ENCODE measurements at places on chromosomes 4 and X. TPM values are rescaled to one million over a fixed set of nuclear protein-coding genes. Genes with fewer than 3 reads are reported as not detected.
A peak's percentile ranks its signal among the peaks of the same experiment; 100 is the strongest.

Gene SERTM2
- 8.9 TPM for total RNA-seq

Gene DUSP9
- total RNA-seq, result 9.5 TPM

Gene AGTR2
- 0.51 TPM for total RNA-seq

Gene XG
- 0.55 TPM for total RNA-seq

Gene TMPRSS11A
- total RNA-seq, result 0.81 TPM

DNA sequence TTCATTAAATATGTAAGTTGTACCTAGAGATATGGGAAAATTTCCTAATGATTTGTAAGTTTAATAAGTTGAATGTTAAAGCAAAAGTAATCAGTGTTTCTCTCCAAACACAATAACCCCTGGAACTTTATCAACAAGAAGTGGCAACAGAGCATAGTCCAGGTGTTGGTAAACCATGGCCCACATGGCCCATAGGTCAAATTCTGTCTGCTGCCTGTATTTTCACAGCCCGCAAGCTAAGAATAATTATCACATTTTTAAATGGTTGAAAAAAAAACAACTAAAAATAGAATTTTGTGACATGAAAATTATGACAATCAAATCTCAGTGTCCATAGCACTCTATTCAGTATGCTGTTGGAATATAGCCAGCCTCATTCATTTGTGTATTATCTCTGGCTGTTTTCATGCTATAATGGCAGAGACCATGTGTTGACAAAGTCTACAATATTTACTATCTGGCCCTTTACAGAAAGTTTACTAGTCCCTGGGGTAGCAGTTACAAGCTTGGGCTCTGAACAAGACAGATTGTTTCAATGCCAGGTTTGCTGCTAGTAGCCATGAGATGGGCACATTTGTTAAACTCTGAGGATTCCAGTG lies 395.8 kb downstream of the GASK1B start:
- no peak overlapping the region for H3K4me3 ChIP-seq
- H3K27ac ChIP-seq, result no peak overlapping the region
- no peaks in the 10 kb centered on the region for H3K27me3 ChIP-seq
- no peaks in the 10 kb centered on the region for H3K36me3 ChIP-seq
- no peak for DNase-seq

GRCh38 chrX:150050387-150050786 lies 112.1 kb upstream of the EOLA2 start:
- H3K27ac ChIP-seq, result no peak overlapping the region
- H3K36me3 ChIP-seq, result no peaks in the 10 kb centered on the region
- no peaks in the 10 kb centered on the region for H3K27me3 ChIP-seq

- peak; percentile 10 for DNase-seq
- no peaks in the 10 kb centered on the region for H3K36me3 ChIP-seq
- no peak overlapping the region for H3K27ac ChIP-seq
- H3K4me3 ChIP-seq, result no peak overlapping the region
These were observed 60.7 kb upstream of the HELT start for GRCh38 chr4:184957446-184958115.

DNA sequence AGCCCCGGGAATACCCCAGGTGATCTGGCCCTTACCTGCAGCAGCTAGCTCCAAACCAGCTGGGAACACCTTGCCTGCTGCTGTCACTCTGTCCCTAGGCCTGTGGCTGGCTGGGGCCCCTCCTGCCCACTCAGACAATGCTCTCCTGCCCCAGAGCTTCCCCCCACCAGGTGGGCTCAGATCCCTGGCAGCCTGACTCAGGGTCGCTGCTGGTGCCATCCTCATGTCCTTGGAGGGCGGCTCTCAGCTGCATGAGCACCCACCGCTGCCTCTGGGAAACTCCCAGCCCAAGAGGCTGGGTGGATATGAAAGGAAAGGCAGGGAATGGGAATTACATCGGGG lies 15.8 kb downstream of the C4orf50 start:
- no peak for DNase-seq
- no peaks in the 10 kb centered on the region for H3K36me3 ChIP-seq
- H3K27ac ChIP-seq, result no peak overlapping the region

DNA sequence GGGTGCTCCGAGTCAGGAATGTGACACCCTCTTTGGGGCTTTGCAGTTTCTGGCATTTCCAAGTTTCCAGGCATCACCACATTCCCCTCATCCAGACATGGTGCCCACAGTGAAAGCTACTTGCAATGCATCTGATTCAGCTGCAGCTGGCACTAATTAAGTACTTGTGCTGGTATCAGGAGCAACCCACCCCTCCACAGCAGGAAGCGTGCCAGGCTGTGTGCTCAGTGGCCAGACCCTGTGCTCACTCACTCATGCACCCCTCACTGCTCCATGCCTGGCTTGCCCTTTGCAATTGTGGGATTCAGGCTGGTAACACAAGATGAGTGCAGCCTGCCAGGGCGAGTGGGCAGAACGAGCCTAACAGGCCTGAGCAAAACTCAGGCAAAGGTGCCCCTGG lies 271.2 kb downstream of the EPHA5 start:
- no peak for DNase-seq
- H3K4me3 ChIP-seq, result no peak overlapping the region
- no peaks in the 10 kb centered on the region for H3K27me3 ChIP-seq
- H3K36me3 ChIP-seq, result no peaks in the 10 kb centered on the region
- no peaks in the 10 kb centered on the region for H3K4me1 ChIP-seq

- no peaks in the 10 kb centered on the region for H3K36me3 ChIP-seq
- H3K4me1 ChIP-seq, result no peaks in the 10 kb centered on the region
- H3K27ac ChIP-seq, result peak within 1 kb of the TSS; percentile 45
- H3K4me3 ChIP-seq, result peak within 1 kb of the TSS; percentile 87
These were observed at the start of gene RNF128 for GRCh38 chrX:106726485-106727437. Gene RNF128 (plus strand): TSS chrX:106726701. CDS start chrX:106726914, 213 bp downstream.

DNA sequence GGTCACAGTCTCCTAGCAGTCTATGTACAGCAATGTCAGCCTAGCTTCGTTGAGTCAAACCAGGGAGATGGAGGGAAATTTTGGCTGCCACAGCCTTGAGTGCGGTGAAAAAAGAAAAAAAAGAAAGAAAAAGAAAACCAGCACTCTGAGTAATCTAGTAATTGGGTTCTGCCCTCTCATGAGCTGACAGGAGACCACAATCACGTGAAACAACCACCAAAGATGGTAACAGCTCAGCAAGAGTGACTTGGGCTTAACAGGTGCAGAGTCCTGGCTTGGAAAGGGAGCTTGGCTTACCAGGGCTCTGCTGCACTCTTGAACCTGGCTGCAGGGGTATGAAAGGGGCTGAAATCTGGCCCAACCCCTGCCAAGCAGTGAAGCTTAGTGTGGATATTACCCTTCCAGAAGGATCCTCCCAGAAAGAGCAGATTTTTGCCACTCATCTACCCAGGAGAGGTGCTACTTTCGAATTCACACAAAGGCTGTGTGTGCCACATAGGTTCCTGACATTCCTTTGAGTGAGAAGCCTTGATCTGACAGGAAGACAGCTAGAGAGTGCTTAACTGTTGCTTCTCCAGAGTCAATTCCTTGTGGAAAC lies 350.3 kb downstream of the PTTG2 start:
- no peak overlapping the region for H3K27ac ChIP-seq
- H3K4me3 ChIP-seq, result no peak overlapping the region
- peaks cover 3% of the 10 kb centered on the region for H3K4me1 ChIP-seq
- H3K27me3 ChIP-seq, result no peaks in the 10 kb centered on the region
- H3K36me3 ChIP-seq, result no peaks in the 10 kb centered on the region
- DNase-seq, result no peak

DNA sequence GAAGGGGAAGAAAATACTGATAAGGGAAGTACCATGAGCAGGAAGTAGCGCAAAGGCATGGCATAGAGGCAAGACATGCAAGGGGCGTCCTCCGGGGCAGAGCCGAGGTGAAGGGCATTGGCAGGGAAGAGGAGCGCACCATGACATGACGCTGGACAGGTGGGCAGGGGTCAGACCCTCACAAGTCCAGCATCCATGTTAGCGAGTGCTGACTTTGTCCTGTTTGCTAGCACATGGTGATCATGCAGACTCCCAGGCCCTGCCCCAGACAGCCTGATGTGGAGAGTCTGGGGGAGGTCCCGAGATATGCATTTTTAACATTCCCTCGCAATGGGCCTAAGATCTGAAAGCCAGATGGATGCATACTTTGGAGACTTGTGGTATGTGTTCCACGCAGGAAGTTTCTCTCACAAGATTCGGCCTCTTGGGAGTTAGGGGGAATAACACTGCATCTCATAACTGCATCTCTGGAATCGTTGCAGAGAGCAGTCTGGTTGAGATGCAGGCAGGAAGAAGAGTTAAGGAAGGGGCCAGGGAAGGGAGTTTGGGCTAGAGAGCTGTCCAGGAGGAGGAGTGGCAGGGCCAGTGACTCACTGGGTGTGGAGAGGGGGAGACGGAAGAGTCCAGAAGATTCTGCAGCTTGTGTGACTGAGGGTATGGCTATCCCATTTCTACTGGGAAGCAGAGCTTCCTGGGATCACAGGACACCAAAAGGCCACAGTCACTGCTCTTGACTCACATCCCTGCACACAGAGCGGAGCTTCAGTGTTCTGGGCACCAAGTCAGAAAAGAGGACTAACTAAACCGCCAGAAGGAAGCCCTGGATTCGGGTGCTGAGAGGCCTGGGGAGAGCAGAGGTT lies 59.7 kb downstream of the FAM184B start:
- no peak overlapping the region for H3K27ac ChIP-seq
- DNase-seq, result peak; percentile 37
- no peaks in the 10 kb centered on the region for H3K36me3 ChIP-seq
- H3K4me3 ChIP-seq, result no peak overlapping the region

GRCh38 chrX:23633834-23634580 lies 33.3 kb upstream of the PRDX4 start:
- no peak overlapping the region for H3K4me3 ChIP-seq
- peaks cover 2% of the 10 kb centered on the region for H3K27me3 ChIP-seq
- no peaks in the 10 kb centered on the region for H3K36me3 ChIP-seq
